Aorta (tissue), 5 donors: ENCODE measurements at places on chromosomes 4 and X. TPM values are rescaled to one million over a fixed set of nuclear protein-coding genes. Genes with fewer than 3 reads are reported as not detected.

GAGE13 gene
- polyA plus RNA-seq: not detected

MPP1 gene
- polyA plus RNA-seq: 38.3 TPM

SOD3 gene
- polyA plus RNA-seq: 315 TPM

PPEF2 gene
- polyA plus RNA-seq: not detected

NOX1 gene
- not detected for polyA plus RNA-seq

CT45A5 gene
- not detected for polyA plus RNA-seq

RIBC1 gene
- polyA plus RNA-seq: 0.69 TPM

CC2D2A gene
- 37.5 TPM for polyA plus RNA-seq

FIP1L1 gene
- polyA plus RNA-seq: 39.7 TPM
